T-helper 17 cell (primary cell): ENCODE measurements at places on chromosomes 2 and 18.

- peak overlapping the region; percentile 97 for H3K4me3 ChIP-seq
- peak; percentile 26 for DNase-seq
- H3K36me3 ChIP-seq, result peaks cover 23% of the 10 kb centered on the region
- peak overlapping the region; percentile 100 for H3K27ac ChIP-seq
- H3K27me3 ChIP-seq, result no peaks in the 10 kb centered on the region
These were observed 1.9 kb downstream of the CLK1 start for GRCh38 chr2:200862532-200863000.

DNA sequence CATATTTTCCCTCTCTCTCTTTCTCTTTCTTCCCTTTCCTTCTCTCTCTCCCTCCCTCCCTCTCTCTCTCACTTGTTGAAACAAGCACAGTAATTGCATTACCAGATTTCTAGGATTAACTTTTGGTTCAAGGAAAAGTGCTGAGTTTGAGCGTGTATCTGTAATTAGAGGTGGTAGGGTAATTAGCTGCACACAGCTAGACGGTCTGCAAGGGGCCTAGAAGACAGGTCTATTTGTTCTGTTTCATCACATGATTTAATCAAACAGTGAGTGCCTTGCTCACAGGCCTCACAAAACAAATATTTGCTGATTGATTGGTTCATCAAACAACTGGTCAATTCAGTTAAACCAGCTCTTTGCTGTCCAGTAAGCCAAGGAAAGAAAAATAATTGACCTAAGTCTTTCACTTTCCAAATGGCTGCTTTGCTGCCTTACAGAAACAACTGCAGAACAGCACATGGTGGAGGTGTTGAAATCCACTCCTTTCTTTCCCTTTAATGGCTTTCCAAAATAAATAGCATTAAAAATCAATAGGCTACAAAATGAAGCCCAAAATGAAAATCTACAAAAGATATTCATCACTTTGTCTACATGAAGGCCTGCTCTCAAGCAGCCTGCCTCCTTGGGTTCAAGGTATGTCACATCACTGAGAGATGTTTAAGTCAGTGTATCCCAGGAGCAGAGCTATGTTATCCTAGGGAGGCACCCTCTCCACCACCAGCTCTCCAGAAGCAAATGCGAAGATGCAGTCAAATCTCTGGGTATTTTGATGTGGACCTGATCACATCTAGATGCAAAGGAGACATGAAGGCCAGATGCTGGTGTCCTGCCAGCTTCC is 264.4 kb upstream of the SIX2 start:
- peaks cover 4% of the 10 kb centered on the region for H3K4me1 ChIP-seq
- H3K4me3 ChIP-seq, result no peak overlapping the region
- H3K27ac ChIP-seq, result no peak overlapping the region
- peaks cover 40% of the 10 kb centered on the region for H3K27me3 ChIP-seq
- H3K36me3 ChIP-seq, result no peaks in the 10 kb centered on the region

GRCh38 chr2:195507447-195508138 is 149.4 kb upstream of the SLC39A10 start:
- no peaks in the 10 kb centered on the region for H3K27me3 ChIP-seq
- peaks cover 2% of the 10 kb centered on the region for H3K36me3 ChIP-seq
- H3K4me1 ChIP-seq, result no peaks in the 10 kb centered on the region
- no peak overlapping the region for H3K27ac ChIP-seq
- no peak overlapping the region for H3K4me3 ChIP-seq
- no peak for DNase-seq

DNA sequence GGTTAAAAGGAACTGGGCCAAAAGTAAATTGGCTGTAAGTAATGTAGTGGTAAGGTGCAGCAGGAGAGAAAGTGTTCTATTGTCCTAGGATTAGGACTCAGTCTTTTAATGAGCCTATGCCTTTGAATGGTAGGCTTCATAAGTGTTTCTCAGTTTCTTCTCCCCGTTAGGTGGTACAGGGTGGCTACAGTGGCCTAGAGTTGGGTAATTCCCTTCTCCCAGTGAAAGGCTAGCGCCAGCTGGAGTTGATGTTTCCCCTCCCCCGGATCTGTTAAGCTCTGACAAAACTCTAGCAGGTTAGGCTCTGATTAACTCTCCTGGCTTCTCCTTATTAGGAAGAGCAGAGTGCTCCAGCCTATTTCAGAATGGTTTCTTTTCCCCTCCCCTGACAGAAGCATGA is 127.7 kb downstream of the DNAH6 start:
- no peaks in the 10 kb centered on the region for H3K36me3 ChIP-seq
- no peaks in the 10 kb centered on the region for H3K27me3 ChIP-seq
- peaks cover 7% of the 10 kb centered on the region for H3K4me1 ChIP-seq
- H3K4me3 ChIP-seq, result no peak overlapping the region
